Ovary (tissue), 10 donors: ENCODE measurements at places on chromosomes 1 and 21.

DNA sequence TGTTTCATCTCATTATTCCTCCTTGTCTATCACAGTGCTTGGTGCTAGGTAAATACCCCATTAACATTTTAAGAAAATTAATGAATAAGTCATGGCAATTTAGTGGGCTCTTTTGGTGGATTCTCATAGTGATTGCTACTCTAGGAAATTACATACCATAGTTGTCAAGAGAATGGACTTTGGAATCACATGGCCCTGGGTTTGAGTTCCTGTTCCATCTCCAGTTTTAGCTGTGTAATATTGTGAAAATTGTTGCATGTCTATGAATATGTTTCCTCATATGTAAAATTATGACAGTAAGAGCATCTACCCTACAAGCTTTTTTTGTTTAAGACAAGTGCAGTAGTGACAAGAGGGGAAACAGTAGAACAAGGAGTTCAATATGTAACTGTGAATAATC, 20.7 kb downstream of the WDTC1 start:
- no peak for DNase-seq

DNA sequence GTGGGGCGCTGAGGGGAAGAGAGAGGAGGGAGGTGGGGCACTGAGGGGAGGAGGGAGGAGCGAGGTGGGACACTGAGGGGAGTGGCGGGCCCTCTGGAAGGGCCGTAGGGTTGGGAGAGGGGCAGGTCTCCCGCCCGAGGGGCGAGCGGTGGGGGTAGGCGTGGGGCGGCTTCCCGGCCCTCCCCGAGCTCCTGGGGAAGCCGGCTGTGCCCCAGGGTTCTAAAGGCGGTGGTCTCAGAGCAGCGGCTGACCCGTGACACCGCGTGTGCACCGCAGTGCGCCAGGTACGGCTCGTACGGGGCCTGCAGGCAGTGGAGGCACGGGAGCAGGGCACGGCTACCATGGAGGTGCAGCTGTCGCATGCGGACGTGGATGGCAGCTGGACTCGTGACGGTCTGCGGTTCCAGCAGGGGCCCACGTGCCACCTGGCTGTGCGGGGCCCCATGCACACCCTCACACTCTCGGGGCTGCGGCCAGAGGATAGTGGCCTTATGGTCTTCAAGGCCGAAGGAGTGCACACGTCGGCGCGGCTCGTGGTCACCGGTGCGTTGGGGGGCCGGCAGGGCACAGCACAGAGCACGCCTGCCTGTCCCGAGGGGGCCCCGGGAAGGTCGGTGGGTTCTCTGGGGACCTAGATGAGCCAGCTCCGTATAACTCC, 68.5 kb downstream of the OBSCN start:
- DNase-seq, result no peak

DNA sequence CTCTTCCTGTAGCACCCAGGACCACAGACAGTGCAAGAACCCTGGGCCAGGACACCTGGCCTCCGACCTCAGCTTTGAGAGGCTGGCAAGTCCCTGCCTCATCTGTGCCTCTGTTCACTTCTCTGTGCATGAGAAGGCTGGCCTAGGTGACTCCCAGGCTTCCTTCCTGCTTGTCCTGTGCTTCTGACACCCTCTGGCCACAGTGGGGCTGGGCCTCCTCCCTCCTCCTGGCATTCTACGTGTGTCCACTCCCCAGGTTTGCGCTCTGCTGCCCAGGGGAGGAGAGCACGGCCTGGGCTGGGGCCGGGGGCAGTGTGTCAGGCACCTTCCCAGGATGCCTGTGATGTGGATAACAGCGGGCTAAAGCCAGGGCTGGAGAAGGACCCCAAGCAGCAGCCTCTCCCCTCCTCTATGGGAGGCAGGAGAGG, 30.3 kb upstream of the PKP1 start:
- no peak for DNase-seq

DNA sequence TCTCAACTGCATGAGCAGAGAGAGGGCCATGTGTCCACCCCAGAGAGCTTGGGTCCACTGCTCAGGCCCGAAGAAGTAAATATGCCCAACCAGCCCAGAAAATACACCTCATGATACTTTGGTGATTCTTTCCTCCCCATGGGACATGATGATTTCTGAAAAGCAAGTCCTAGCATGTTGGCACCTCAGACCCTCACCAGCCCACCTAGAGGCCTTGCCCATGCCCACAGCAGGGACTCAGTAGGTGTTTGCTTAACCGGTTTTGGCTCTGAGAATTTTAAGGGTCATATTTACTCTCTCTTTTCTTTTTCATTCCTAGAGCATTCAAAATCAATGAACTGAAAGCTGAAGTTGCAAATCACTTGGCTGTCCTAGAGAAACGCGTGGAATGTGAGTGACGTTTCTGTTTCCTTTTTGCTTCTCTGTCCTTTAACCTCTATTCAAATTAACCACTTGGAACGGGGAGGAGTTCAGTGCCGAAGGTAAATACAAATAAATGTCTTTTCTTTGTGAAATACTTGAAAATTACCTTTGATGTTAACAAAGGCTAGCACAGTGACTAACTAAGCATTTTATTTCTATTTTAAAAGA, 79.7 kb downstream of the PDE9A start:
- no peak for DNase-seq

GRCh38 chr1:151133018-151133806, 13.2 kb downstream of the SEMA6C start:
- peak; percentile 58 for DNase-seq

DNA sequence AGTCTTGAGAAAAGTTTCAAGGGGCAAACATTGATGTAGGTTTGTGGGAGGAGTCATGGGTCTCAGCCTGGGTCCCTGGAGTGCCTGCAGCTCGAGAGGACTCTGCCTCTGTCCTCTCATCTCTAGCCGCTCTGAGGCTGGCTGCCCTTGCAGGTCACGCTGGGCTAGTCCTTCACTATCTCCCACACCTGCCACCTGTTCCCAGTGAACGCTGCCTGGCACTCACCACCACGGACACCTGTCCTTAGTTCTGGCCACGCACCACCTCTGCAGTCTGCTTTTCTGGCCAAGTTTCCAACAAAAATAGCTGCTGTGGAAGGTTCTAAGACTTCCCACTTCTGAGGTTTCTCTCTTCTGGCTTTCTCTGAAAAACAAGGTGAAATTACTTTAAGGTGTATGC, 52.5 kb downstream of the SH3BGR start:
- no peak for DNase-seq

GRCh38 chr21:45721671-45722070, 78.1 kb downstream of the PCBP3 start:
- DNase-seq, result no peak

DNA sequence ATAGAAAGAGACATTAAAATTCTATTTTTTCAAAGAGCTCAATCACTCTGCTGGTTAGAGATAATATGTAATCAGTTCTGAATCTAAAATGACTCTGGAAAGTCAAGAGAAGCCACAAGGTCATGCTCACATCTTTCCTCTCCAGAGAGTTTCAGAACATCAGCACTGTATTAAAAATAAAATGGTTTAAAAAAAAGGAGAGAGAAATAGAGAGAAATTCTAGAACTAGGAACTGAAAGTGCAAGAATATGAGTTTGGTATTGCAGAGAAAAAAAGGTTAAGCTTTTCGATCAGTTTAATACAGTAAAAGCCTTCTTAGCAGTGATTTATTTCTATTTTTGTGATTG, 44.0 kb upstream of the DIPK1A start:
- no peak for DNase-seq

GRCh38 chr1:51969038-51969705, 21.3 kb downstream of the RAB3B start:
- DNase-seq, result no peak

- no peak for DNase-seq
These were observed 878 bp downstream of the SMG7 start for GRCh38 chr1:183473217-183473536.

DNA sequence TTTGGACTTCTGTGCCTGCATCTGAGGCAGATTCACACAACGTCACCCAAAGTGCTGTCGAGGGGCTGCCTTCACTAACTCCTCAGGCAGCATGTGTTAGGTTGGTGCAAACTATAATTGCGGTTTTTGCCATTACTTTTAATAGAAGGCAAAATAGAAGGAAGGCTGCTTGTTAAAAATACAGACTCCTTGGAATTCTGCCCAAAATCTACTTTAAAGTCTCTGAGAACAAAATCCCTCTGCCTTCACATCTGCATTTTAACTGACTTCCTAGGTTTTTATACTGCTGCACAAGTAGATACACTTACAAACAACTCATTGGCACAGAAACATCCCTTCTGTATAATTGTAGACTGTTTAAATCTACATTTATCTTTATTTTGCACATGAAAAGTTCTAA, 41.3 kb upstream of the SLC19A2 start:
- no peak for DNase-seq

DNA sequence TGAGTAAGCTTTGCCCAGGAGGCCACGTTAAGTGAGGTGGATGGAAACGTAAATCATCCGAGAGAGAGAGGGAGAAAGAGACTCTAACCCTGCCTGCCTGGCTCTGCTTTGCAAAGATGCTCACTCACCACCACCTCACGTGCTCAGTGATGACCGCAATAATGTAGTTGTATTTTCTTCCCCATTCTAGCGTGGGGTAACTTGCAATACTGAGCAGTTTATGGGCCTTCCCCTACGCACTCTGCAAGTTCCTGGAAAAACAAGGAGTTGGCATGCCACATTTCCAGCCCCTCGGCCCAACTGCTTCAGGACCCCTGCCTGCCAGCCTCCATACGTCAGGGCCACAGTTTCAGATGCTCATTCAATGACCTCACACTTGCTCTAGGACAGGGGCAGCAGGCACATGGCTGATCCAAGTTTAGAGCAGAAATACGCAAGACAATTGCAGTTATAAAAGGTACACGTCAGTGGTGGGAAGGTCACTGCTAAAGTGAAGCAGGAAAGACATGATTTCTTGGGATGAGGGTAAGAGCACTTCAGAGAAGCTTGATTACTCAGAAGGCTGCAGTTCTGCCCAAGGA, 112.5 kb upstream of the RAB4A start:
- no peak for DNase-seq

- DNase-seq, result no peak
These were observed 54.6 kb upstream of the RWDD3 start for GRCh38 chr1:95179205-95179986.

DNA sequence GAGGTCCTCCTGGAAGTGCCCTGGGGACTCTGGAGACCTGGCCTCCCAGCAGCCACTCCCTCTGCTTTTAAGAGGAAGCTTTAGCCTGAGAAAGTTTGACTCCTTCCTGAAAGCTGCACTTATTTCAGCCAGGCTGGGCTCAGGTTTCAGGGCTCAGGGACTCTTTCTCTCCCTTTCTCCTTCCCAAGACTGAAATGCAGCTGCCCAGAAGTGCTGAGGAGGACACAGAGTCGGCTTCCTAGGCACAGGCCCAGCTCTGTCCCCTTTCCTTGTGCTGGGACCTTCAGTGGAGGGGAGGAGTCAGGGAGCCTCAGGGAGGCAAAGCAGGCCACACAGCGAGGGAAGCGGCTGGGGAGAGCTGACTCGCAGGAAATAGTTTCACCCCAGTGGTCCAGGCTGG, 137.3 kb downstream of the NAV1 start:
- peak; percentile 30 for DNase-seq

GRCh38 chr1:199808110-199808870, 219.2 kb upstream of the NR5A2 start:
- DNase-seq, result no peak

- DNase-seq, result no peak
These were observed 153.4 kb upstream of the UBE2U start for GRCh38 chr1:64049900-64050540.

- no peak for DNase-seq
These were observed 258.1 kb upstream of the C1orf87 start for GRCh38 chr1:60331647-60332046.

DNA sequence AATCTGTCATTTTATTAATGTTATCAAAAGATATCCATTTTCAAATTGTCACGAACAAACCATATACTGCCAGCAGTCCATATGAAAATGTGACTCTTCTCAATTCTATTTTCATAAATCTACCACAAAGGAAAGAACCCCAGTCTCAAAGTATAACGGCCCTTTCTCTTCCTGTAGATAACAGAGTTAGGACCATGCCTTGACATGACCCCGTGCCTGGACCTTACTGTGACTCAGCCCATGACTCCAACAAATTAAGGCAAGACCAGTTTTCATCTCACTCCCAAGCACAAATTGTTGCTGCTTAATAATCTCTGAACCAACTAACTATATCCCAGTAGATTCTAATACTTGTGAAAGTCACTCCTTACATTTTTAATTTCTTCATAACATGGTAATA, 124.4 kb upstream of the NFIA start:
- DNase-seq, result no peak

DNA sequence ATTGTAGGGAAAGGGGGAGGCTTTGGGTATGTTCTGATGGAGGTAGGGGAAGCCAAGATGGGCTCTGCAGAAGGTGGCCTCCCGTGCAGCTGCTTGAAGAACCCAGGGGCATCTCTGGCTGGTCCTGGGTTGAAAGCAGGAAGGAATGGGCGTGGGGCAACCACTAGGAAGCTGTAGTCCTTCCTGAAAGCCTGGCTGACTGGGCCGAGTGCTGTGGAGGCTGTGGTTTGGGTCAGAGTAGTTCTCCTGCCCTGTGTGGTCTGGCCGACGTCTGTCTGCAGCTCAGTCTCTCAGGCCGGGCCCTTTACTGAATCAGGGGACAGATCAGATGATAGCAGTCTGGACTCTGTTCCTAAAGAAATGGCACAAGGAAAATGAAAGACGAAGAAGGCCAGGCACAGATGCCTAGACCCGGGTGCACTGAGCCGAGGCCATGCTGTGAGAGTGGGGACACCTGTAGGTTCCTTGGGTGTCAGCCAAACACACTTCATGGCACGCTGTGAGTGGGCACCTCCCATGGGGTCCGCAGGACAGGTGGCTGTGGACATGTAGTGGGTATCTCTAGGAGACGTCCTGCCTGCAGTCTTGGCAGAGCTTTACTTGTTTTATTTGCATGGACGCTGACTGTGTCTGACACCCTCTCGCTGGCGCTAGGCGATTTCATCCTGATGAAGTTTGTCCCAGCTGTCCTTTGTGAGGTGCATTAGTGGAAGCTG, 87.0 kb downstream of the POFUT2 start:
- no peak for DNase-seq

GRCh38 chr1:234270093-234270492, 103.2 kb upstream of the COA6 start:
- no peak for DNase-seq

DNA sequence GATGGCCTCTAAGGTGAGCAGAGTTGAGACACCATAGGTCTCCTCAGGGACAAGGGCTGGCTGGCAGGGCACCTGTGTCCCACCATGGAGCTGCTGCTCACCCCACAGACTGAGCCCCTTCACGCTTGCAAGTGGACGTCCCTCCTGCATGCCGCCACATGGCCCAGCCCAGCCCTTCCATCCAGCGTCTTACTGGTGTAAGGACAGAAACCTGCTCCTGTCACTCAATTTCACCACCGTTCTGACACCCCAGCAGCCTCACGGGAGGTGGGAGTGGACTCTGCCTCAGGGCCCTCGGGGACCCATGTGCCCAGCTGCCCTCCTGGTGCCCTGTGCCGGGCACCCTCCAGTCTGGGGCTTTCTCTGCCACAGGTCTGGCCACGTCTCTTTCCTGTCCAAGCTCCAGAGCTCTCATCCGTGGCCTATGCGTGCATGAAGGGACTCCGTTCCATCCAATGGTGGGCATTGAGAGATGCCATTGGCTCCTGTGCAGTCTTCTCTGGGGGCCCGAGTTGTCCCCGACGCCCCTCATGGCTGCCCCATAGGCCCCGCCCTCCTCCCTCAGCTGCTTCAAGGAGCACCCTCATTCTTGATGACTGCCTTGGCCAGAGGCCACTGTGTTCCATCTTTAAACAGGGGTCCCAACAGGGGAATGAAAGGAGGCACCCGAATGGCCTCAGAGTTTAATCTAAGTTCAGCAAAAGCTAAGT, 42.6 kb upstream of the COL6A1 start:
- DNase-seq, result no peak
